ENCODE measurements at places on chromosomes 4 and X.

- no peak for DNase-seq
Observed at GRCh38 chr4:42617030-42617429, 39.9 kb downstream of the ATP8A1 start.

- DNase-seq: no peak
Observed at GRCh38 chr4:162706051-162706450, 460.6 kb downstream of the NAF1 start.

DNA sequence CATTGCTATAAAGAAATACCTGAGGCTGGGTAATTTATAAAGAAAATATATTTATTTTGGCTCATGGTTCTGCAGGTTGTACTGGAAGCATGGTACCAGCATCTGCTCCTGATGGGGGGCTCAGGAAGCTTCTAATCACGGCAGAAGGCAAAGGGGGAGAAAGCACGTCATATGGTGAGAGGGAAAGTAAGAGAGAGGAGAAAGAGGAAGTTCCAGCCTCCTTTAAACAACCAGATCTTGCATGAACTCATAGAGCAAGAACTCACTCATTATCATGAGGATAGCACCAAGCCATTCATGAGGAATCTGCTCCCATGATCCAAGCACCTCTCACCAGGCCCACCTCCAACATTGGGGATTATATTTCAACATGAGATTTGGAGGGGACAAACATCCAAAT lies 125.0 kb upstream of the GRPR start:
- no peak for DNase-seq

DNA sequence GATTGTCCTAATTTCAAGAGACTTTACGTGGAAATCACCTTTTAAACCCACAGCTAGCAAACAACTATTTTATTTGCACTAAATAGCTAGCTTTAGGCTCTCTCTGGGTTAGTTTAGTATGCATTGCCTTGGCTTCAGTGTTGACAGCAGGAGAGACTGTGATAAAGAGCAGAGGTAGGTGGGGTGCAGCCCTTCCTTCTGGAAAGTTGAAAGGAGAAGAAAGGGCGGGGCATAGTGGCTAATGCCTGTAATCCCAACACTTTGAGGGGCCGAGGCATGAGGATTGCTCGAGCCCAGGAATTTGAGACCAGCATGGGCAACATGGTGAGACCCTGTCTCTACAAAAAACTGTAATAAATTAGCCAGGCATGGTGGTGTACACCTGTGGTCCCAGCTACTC lies 29.0 kb upstream of the TMEM154 start:
- DNase-seq: no peak

DNA sequence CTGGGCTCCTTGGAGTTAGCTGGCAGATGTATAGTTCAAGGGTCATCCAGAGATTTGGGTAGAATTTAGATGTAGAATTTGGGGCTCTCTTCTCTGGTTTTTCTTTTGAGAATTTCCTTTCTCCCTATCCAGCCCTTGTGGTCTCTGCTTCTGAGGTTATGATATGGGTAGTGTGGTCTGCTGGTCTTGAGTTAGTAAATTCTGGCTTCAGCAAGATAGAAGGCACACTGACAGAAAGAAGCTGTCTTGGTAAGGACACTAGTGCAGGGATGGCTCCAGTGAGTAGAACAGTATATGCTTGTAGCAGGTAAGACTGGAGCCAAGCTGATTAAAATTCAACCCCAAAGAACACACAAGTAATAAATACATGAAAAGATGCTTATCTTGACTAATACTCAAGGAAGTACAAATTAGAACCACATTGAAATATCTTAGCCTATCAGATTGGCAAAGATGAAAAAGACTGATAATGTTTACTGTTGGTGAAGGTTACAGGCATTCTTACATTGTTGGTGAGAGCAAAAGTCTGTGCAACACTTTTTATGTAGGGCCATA lies 2.1 kb upstream of the IL9R start:
- no peak for DNase-seq

GRCh38 chr4:140330311-140330900 lies 43.0 kb upstream of the SCOC start:
- peak; percentile 14 for DNase-seq

- DNase-seq: no peak
Observed at GRCh38 chr4:144820011-144820727, 174.2 kb downstream of the HHIP start.

DNA sequence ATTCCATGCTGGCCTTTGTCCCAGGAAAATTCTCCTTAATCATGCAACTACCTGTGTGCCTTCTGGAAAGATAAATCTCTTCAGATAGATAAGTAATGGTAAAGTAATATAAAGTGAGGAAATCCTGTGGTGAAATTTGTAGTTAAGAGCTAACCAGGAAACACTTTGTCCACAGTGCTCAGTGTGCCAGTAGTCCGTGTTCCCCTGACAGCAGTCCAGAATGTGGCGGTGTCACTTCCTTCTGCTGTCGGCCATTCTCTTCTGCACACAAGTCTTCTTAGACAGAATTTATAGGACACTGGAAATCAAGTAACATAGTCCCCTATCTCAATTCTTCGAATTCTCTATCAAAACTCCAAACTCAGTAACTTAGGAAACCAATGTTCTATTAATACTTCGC lies 5.7 kb upstream of the CXXC4 start:
- no peak for DNase-seq

GRCh38 chrX:46531442-46531841 lies 13.8 kb downstream of the ZNF674 start:
- no peak for DNase-seq

GRCh38 chrX:40912576-40912975 lies 172.7 kb upstream of the USP9X start:
- DNase-seq: peak; percentile 16

- DNase-seq: no peak
Observed at GRCh38 chr4:96356591-96357370, 516.9 kb downstream of the PDHA2 start.

GRCh38 chr4:166546009-166546408 lies 673.0 kb downstream of the TLL1 start:
- DNase-seq: no peak

- no peak for DNase-seq
Observed at GRCh38 chr4:23976423-23976822, 86.6 kb upstream of the PPARGC1A start.

DNA sequence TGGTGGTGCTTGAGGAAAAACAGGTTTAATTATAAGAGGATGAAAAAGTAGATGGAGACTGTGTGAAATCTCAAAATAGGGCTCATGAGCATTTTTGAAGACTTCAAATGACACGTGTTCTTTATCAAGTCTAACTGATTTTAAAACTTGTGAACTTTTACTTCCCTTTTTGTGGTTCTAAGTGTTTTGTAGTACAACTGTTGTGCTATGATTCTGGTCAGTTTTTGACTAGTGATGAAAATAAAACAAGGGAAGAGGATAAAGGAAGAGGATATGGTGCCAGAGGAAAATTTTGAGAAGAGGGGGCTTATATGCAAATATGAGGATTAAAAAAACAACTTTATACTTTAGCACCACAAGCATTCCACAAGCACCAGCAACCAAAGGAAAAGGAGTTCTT lies 644.0 kb downstream of the RPA4 start:
- DNase-seq: no peak

DNA sequence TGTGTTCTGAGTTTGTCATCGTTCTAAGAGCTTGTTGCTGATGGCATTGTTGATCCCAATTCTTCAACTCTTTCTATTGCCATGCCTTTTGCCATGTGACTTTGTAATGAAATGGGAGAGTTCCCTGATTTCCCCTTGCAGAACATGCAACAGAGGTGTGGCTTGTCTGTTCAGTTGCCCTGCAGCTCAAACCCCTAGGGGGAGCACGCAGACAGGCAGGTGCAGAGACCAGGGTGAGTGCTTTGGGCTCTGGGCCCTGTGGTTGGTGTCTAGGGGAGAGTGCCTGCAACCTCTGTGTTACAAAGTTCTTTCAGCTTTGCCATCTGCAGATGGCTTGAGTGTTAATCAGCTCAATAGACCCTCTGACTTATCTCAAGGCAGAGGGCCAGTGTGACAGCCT lies 332.7 kb downstream of the MID1IP1 start:
- peak; percentile 19 for DNase-seq

DNA sequence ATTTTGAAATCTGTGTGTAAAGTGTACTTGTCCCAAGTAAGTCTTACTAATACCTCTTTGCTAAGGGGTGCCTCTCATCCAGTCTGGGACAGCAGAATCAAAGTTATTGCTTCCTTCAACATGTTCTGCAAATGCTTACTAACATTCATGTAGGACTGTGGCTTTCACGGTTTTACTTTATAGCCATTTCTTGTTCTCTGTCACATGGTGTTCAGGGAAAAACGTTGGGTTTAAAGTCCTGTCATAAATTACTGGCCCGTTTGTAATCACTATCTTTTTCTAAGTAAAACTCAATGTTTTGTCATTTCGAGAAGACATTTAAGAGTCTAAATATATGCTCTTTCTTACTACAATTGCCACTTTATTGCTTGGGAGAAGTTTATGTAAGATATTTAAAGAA lies 321.1 kb downstream of the STIM2 start:
- no peak for DNase-seq

- no peak for DNase-seq
Observed at GRCh38 chr4:145931403-145931802, 7.2 kb downstream of the ZNF827 start.

- no peak for DNase-seq
Observed at GRCh38 chrX:12686331-12686730, 104.9 kb upstream of the PRPS2 start.

DNA sequence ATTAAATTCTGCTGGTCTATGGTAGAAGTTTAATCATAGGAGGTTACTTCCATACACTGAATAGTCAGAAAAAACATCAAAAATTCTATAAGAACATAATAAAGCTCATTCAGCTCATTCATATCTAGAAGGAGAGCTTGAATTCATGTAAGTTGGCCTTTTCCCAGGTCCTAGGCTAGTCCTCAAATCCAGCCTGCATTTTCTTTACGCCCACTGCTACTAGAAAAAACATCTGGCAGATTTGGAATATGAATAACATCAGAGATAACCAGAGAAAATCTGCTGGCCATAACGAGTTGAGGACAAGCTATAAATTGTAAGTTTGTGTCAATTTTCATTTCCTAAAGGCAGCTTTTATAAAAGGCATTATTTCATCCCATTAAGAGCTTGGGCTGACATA lies 95.5 kb downstream of the MXRA5 start:
- no peak for DNase-seq

- DNase-seq: peak; percentile 27
Observed at GRCh38 chr4:72701987-72702819, 133.2 kb upstream of the ADAMTS3 start.

- DNase-seq: no peak
Observed at GRCh38 chr4:18934197-18934596, 912.6 kb upstream of the LCORL start.

DNA sequence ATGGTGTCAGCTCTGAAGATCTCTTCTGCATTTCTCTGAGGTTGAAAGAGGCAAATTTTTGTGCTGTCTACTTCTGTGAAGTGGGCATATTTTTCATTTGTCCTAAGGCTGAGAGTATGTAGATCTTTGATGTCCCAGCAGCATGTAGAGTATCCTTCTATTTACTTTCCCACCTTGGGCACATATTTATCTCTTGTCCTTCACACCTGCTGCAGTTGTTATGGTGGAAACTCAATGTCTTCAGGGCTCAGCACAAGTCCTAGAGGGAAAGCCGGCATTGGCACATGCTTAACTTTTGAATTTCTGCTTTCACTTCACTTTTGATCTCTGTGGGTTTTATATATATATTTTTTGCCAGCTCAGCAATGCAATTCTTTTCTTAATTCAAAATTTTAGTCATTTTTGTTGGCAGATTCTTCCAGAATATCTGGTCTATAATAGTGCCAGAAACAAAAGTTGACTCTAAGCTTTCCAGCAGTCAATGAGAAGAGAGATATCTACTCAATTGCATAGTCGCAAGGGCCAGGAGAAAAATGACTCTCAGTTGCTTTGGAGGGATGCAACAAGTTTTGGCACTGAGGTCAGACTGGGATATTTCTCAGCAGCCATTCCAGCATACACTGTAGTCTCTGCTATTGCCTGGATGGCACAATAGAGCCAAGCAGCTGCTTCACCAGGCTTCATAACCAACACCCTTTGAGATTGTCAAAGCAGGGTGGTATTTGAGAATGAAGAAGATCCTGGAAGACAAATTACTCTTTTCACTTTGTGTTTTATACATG lies 127.8 kb upstream of the FAT1 start:
- no peak for DNase-seq

- no peak for DNase-seq
Observed at GRCh38 chr4:75678473-75678872, 5.3 kb upstream of the G3BP2 start.

- DNase-seq: peak; percentile 34
Observed at GRCh38 chr4:114025176-114025777, 45.8 kb upstream of the ARSJ start.

GRCh38 chr4:180156684-180157083 lies 2086.5 kb upstream of the TENM3 start:
- DNase-seq: no peak

GRCh38 chrX:83860846-83861245 lies at the start of gene CYLC1:
TSS of gene CYLC1 (plus strand) at chrX:83861146. CDS start at chrX:83861183, 37 bp downstream.
- no peak for DNase-seq

DNA sequence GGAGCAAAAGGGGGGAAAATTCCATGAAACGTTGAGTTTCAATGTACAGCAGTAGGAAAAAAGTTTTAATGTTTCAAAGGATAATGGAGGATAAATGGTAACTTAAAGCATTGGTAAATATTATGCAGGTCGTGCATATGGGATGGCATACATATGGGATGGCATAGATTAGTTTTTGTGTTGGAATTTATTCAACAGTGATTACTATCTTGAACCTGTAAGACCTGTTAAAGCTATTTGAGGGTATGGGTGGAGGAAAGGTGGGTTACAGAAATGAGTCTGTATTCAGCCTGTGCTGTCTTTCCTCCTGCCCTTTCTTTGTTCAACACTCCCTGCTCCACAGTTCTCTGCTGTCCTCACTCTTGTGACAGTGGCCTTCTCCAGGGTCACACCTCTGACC lies 54.6 kb downstream of the ARHGAP10 start:
- no peak for DNase-seq

- no peak for DNase-seq
Observed at GRCh38 chr4:56618734-56619133, 62.4 kb downstream of the HOPX start.

DNA sequence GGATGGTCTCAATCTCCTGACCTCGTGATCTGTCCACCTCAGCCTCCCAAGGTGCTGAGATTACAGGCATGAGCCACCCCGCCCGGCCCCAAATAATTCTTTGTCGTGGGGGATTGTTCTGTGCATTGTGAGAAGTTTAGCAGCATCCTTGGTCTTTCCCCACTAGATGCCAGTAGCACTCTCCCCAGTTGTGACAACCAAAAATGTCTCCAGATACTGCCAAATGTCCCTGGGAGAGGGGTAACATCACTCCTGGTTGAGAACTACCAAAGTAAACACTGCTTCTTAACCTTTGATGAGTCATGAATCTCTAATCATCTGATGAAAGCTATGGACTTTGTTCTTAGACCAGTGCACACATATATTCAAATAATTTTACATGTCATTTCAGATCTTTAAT lies 90.7 kb upstream of the BRS3 start:
- DNase-seq: peak; percentile 29

GRCh38 chr4:8289956-8290700 lies 20.6 kb downstream of the HTRA3 start:
- no peak for DNase-seq

GRCh38 chr4:2072971-2073807 lies 14.1 kb downstream of the NAT8L start:
- no peak for DNase-seq

All from SW480 (cell line).